ENCODE measurements at places on chromosomes 2 and 18.

GRCh38 chr2:3741867-3742602 lies 38.7 kb downstream of the DCDC2C start:
- no peak for DNase-seq

GRCh38 chr2:201697899-201698298 lies 545 bp downstream of the MPP4 start:
- DNase-seq: no peak

DNA sequence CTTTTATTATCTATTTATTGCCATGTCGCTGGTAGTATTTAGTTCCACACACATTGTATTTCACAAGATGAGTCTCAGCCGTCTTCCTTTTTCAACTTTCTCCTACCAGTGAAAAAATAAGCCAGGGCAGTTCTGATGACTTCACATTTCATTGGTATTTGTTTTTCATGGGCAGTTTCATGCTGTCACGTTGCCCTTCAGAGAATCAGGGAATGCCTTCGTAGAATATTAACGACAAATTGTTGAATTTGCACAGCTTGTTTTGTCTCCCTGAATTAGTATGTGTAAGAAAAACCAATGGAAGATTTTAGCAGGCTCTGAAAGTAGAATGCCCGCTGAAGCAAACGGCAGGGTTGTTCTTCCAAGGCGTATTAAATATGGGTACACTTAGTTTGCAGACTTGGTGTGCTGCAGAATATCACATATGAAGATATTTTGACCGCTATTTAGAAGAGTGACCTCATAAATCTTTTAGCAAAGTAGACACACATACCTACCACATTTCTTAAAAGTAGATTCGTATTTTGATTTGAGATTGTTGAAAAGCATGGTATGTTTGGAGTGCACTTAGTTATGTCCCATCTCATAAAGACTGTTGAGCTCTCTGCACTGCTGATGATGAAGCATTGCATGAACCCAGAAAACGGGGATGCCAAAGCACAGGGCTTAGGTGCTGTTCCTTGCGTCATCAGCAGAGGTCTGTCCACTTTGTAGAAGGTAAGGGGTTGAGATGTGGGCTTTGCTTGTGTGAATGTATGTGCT lies 2.9 kb downstream of the NEDD4L start:
- no peak for DNase-seq

- DNase-seq: no peak
These were observed 584.0 kb downstream of the SATB2 start for GRCh38 chr2:198873503-198874471.

DNA sequence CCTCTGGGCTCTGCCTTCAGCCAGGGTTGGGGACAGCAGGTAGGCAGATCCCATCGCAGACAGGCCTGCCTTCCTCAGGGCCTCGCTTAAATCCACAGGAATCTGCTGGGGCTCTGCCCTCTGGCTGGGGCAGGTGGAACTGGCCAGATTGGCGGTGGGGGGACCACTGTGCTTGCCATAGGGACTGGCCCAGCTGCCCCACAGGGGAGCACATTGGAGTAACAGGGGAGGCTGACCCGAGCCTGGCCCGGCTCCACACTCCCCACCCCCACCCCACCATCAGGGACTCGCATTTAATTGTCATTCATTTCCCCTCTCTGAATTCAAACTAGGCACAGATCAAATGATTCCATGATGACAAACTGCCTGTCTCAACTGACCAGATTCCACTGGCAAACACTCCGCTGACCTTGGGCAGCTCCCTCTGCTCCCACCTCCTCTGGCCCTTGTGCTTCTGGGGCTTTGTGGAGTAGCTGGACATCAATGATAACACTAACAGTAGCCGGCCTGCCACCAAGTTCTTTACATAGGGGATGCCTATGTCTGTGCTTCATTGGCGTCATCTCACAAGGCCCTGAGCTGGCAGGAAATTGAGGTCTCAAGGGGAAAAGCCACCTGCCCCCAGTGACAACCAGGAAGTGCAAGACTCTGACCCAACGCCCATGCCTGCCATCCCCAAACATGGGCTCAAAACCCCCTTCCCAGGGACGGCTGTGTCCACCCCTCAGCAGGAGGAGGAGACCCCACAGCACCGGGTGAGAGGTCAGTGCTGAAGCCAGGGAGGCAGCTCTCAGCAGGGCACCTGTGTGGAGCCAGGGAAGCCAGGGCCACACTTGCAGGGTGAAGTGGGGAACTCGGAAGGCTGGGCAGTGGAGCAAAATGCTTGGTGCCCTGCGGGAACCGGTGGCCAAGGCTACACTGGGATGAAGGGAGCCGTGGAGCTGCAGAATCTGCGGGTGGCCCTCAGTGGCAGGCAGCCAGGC lies 2.1 kb upstream of the B3GNT7 start:
- DNase-seq: no peak

DNA sequence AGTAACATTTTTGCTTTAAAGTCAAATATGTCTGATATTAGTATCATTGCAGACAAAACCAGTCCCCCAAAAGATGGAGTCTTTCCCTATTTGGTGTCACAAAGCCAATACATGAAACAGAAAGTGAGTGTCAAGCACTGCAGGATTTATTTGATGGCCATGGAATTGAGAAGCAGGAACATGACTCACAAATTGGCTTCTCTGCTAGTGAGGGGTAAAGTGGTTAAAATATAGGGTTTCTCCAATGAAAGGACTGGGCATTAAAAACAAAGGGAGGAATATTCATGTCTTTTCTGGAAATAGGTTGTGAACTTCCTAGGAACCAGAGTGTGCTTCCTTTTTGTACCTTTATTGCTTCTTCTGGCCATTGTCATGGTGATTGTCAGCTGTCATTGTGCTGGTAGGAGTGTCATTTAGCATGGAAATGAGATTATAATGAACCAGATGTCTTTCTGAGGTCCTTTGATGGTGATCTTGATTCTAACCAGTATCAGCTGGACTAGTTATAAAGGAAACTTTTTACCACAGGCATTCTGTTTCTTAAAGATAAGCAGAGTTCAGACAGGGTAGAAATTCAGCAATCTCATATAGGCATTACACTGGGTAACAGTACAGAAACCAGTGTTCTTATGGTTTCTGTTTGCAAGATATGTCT lies 4.1 kb downstream of the REG1B start:
- DNase-seq: no peak

DNA sequence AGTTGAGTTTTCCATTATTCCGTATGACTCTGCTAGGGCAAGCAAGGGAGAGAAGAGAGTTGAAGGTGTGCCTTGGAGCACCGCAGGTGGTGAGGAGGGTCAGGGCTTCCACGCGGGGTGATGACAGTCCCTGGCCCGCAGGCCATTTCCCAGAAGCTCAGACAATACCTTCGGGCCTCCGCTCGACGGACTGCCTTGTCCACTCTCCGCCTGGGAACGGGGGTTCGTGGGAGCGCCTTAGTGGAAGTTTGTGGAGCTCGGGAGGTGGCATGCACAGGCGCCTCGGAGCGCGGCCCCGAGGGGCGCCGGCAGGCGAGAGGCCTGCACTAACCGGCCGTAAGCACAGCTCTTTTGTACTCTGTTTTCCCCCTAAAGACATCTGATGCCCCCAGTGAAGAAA lies 69.8 kb downstream of the ARHGEF33 start:
- DNase-seq: no peak

DNA sequence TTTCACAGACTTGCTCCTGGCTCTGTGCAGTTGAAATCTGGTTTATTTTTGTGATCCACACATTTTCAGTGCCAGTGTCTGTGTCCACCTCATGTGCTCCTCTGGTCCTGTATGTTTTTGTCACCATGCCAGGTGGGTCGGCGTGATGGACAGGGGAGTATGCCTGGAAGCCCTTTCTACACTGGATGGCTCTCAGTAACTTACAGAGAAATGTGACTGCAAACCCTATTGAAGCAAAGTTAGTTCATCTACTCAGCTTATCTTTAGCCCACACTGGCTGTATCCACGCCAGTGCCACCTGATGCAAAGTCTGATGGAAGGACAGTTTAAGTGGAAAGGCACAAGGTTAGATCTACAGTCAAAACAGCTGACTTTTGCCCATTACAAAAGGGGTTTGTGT lies 4.3 kb downstream of the IMPA2 start:
- no peak for DNase-seq

GRCh38 chr2:232028071-232028470 lies 66.6 kb downstream of the DIS3L2 start:
- no peak for DNase-seq
